Right ventricle myocardium superior (tissue), 1 donor: ENCODE measurements at places on chromosomes 5 and 9. TPM values are rescaled to one million over a fixed set of nuclear protein-coding genes. Genes with fewer than 3 reads are reported as not detected.

Gene GTF3C4
- total RNA-seq = 7.6 TPM

Gene CDC20B
- not detected for total RNA-seq

Gene HTR4
- 0.22 TPM for total RNA-seq

Gene NRG2
- 2.1 TPM for total RNA-seq

Gene RGS3
- total RNA-seq = 138 TPM

Gene IL7R
- total RNA-seq = 0.67 TPM

Gene CDH6
- total RNA-seq = 3.1 TPM

Gene GPR151
- total RNA-seq = not detected

Gene CCL27
- total RNA-seq = not detected

Gene DCAF12
- total RNA-seq = 14.8 TPM

Gene FBP2
- 0.27 TPM for total RNA-seq

Gene MZB1
- total RNA-seq = 0.70 TPM

Gene ARHGEF37
- 32.9 TPM for total RNA-seq

Gene ADRB2
- 5.6 TPM for total RNA-seq

Gene PTGES
- total RNA-seq = 4.5 TPM

Gene PDCD1LG2
- total RNA-seq = 2.4 TPM

Gene NFIB
- total RNA-seq = 104 TPM

Gene BHMT
- total RNA-seq = 0.11 TPM

Gene HACD4
- total RNA-seq = 1.0 TPM

Gene OR1J2
- total RNA-seq = not detected

Gene BAAT
- total RNA-seq = 0.08 TPM

Gene LRRTM2
- not detected for total RNA-seq

Gene C9orf43
- total RNA-seq = 0.27 TPM

Gene PLEKHG4B
- total RNA-seq = not detected

Gene RAD17
- total RNA-seq = 17.8 TPM

Gene C5orf15
- total RNA-seq = 34.8 TPM

Gene SLCO4C1
- 0.08 TPM for total RNA-seq

Gene F12
- total RNA-seq = not detected

Gene ERAP2
- total RNA-seq = 5.3 TPM

Gene PALM2AKAP2
- total RNA-seq = 87.5 TPM

Gene PCDHB6
- total RNA-seq = 0.35 TPM

Gene SLC6A3
- not detected for total RNA-seq
